Mesothelial cell of epicardium (in vitro differentiated cells): ENCODE measurements at places on chromosomes 11 and 22. TPM values are rescaled to one million over a fixed set of nuclear protein-coding genes. Genes with fewer than 3 reads are reported as not detected.

Gene MS4A7
- not detected in 3 replicates for total RNA-seq

Gene SYT7
- 7.6 to 9.4 TPM (median 8.3 TPM) in 3 replicates for total RNA-seq

Gene MYEOV
- 1.9 to 2.6 TPM (median 2.1 TPM) in 3 replicates for total RNA-seq

Gene SLC5A4
- not detected in 3 replicates for total RNA-seq

Gene RIBC2
- 2.0 to 2.5 TPM (median 2.1 TPM) in 3 replicates for total RNA-seq

Gene POU2AF2
- total RNA-seq: not detected in 3 replicates

Gene IGF2
- 3,009 to 3,275 TPM (median 3,171 TPM) in 3 replicates for total RNA-seq

Gene KLHL35
- total RNA-seq: 0.38 to 0.67 TPM (median 0.59 TPM) in 3 replicates

Gene RTN4R
- 8.9 to 10.0 TPM (median 9.5 TPM) in 3 replicates for total RNA-seq

Gene MEN1
- 44.5 to 45.4 TPM (median 44.9 TPM) in 3 replicates for total RNA-seq

Gene MAPK8IP2
- 2.8 to 3.2 TPM (median 2.8 TPM) in 3 replicates for total RNA-seq

Gene PATE2
- 0.20 TPM in 2 of 3 replicates, not detected in the other for total RNA-seq

Gene LRRC75B
- 28.7 to 32.5 TPM (median 30.8 TPM) in 3 replicates for total RNA-seq

Gene SLN
- total RNA-seq: not detected in 3 replicates

Gene NRIP3
- 1.4 to 1.8 TPM (median 1.5 TPM) in 3 replicates for total RNA-seq

Gene TIMP3
- 65.9 to 68.2 TPM (median 67.2 TPM) in 3 replicates for total RNA-seq

Gene PHF21B
- total RNA-seq: 5.7 to 8.6 TPM (median 6.8 TPM) in 3 replicates

Gene CDC42BPG
- total RNA-seq: 24.6 to 30.1 TPM (median 25.0 TPM) in 3 replicates

Gene BTBD18
- total RNA-seq: not detected in 3 replicates

Gene NCAM1
- 137 to 141 TPM (median 139 TPM) in 3 replicates for total RNA-seq

Gene CSNK1E
- total RNA-seq: 261 to 264 TPM (median 261 TPM) in 3 replicates

Gene PAK1
- total RNA-seq: 83.2 to 89.3 TPM (median 83.8 TPM) in 3 replicates

Gene IFITM10
- 2.2 to 2.8 TPM (median 2.7 TPM) in 3 replicates for total RNA-seq

Gene LIF
- 15.4 to 16.9 TPM (median 15.8 TPM) in 3 replicates for total RNA-seq

Gene DCHS1
- 75.9 to 81.2 TPM (median 77.3 TPM) in 3 replicates for total RNA-seq

Gene ELMOD1
- total RNA-seq: 0.69 to 0.75 TPM (median 0.73 TPM) in 3 replicates

Gene PNPLA5
- not detected in 3 replicates for total RNA-seq

Gene ABTB2
- total RNA-seq: 2.6 to 3.1 TPM (median 2.7 TPM) in 3 replicates

Gene MCHR1
- 2.5 to 3.5 TPM (median 3.2 TPM) in 3 replicates for total RNA-seq

Gene DRICH1
- 0.31 to 0.68 TPM (median 0.65 TPM) in 3 replicates for total RNA-seq

Gene HIC2
- total RNA-seq: 26.6 to 27.3 TPM (median 27.2 TPM) in 3 replicates

Gene CRYBB3
- total RNA-seq: 0.27 to 0.54 TPM (median 0.31 TPM) in 3 replicates

Gene OR5P2
- 1.7 to 3.0 TPM (median 2.1 TPM) in 3 replicates for total RNA-seq
